ENCODE measurements at places on chromosomes 7 and 10.

- peak; percentile 3 for DNase-seq
Measured at GRCh38 chr7:103447073-103447960, 1.3 kb upstream of the SLC26A5 start.

DNA sequence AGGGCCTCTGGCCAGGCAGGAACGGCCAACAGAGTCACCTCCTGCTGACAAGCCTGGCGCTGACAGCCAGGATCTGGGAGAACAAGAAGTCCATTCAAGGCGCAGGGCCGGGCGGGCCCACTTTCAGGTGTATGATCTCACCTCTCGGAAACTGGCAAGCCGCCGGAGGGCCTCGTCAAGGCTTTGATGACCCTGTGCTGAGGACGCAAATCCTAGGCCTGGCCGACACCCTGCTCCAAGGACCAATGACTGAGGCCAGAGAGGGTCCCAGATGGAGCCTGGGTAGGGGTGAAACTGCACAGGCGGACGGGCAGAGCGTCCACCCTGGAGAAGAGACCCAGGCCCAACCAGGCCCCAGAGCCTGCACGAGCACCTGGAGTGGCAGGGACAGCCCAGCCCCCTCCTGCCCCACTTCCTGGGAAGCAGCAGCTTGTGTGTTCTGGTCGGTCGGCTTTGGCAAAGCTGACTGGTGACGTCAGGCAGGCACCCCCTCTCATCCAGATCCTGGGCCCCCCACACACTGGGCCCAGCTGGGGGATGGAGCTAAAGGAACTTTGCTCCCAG lies 30.6 kb downstream of the MYL10 start:
- DNase-seq, result no peak

DNA sequence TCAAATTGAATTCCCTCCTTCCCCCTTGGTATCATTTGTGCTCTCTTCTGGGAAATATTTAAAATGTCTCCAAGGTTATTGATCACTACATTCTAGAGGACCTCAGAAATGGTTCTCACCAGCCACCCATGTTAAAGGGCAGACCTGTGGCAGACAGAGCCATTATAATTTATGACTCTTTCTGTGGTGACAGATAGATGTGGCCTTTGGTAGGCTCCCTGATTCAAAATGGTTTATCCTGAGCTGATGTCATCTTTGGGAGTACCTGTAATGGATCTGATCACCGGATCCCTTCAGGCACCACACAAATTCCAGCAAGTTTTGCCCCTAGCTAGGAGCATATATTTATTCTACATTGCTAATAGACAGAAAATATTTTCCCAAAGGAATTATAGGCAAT lies 267.5 kb downstream of the SDK1 start:
- no peak for DNase-seq

GRCh38 chr7:23474829-23475575 lies 4.7 kb upstream of the IGF2BP3 start:
- DNase-seq, result no peak

DNA sequence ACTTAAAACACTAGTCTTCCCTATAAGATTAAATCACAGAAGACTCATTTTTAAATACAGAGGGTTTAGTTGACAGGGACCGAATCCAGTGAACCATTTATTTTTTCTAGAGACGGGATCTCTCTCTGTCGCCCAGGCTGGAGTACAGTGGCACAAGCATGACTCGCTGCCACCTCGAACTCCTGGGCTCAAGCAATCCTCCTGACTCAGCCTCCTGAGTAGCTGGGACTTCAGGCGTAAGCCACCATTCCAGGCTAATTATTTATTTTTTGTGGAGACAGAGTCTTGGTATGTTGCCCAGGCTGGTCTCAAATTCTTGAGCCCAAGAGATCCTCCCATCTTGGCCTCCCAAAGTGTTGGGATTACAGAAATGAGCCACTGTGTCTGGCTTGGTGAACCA lies 20.9 kb upstream of the LYZL1 start:
- DNase-seq, result no peak

DNA sequence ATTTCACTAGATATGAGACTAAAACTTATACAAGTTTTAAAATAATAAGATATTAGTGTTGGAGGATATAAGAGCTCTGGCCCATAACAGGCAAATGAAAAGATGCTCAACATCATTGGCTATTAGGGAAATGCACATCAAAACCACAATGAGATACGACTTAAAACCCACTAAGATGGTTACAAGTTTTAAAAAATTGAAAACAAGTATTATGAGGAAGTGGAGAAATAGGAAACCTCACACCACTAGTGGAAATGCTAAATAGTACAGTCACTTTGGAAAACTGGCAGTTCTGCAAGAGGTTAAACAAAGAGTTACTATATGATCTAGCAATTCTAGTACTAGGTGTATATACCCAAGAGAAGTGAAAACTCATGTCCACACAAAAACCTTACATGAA lies 17.2 kb downstream of the PANK1 start:
- DNase-seq, result no peak

GRCh38 chr10:126042906-126043305 lies 146.5 kb downstream of the FANK1 start:
- DNase-seq, result no peak

- no peak for DNase-seq
Measured at GRCh38 chr10:124106241-124106879, 13.0 kb upstream of the CHST15 start.

GRCh38 chr7:116571037-116571436 lies 46.2 kb downstream of the CAV1 start:
- DNase-seq, result no peak

- DNase-seq, result no peak
Measured at GRCh38 chr7:66575398-66575797, 53.3 kb upstream of the KCTD7 start.
